PC-9 (cell line): ENCODE measurements at places on chromosomes 7 and 10.

- H3K36me3 ChIP-seq = no peaks in the 10 kb centered on the region
- peak overlapping the region; percentile 47; the same call in 1 of the 2 replicates for H3K4me3 ChIP-seq
- peak; percentile 87 for DNase-seq
- peak overlapping the region; percentile 69 for H3K27ac ChIP-seq
- H3K4me1 ChIP-seq = peaks cover 5% of the 10 kb centered on the region; the same call in 1 of the 2 replicates
Measured at GRCh38 chr10:52499281-52499680, 185.2 kb downstream of the DKK1 start.

- no peak for DNase-seq
- H3K27ac ChIP-seq = no peak overlapping the region
- no peaks in the 10 kb centered on the region for H3K4me1 ChIP-seq
- no peaks in the 10 kb centered on the region for H3K27me3 ChIP-seq
- no peak overlapping the region for H3K4me3 ChIP-seq
Measured at GRCh38 chr7:1899196-1899595, 229.1 kb downstream of the ELFN1 start.

DNA sequence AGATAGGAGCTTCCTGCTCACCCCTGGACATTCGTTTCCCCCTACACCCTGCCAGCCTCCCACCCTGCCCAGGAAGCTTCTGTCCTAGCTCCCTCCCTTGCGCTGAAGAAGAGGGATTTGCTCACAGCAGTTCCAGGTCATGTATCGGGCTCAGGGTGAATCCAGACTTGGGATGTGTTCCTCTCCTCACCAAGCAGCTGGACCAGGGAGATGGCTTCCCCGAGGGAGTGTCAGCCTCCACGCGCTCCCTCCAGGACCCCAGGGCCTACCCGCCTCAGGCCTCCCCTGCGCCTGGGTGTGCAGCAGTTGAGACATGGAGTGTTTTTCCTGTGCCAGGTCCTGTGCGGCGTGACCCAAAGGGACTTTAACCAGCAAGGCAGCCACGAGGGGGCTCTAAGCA is 435.6 kb upstream of the FOXK1 start:
- H3K4me3 ChIP-seq = no peak overlapping the region
- DNase-seq = no peak
- peaks cover 63% of the 10 kb centered on the region for H3K27me3 ChIP-seq
- H3K27ac ChIP-seq = no peak overlapping the region
- no peaks in the 10 kb centered on the region for H3K4me1 ChIP-seq

DNA sequence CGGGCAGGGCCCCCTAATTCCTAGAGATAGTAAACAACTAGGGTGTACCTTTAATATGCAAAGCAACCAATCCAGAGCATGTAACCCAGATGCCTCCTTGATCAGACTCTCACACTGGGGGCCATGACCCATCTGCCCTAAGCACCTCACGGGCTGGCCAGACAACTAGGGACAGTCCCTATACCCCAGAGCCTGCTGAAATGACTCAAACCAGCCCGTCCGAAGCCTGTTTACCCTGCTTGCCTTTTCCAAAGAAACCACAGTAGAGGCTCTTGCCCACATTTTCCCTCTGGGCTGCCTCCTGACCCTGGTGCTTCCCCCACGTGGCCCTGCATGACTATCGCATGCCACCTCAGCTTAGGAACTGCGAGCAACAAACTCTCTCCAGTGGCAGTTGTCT is 46.2 kb downstream of the RGS10 start:
- H3K27me3 ChIP-seq = no peaks in the 10 kb centered on the region
- H3K36me3 ChIP-seq = no peaks in the 10 kb centered on the region
- H3K4me1 ChIP-seq = no peaks in the 10 kb centered on the region
- H3K4me3 ChIP-seq = no peak overlapping the region
- H3K27ac ChIP-seq = no peak overlapping the region
- DNase-seq = no peak

GRCh38 chr10:51501396-51501795 is 198.0 kb downstream of the CSTF2T start:
- DNase-seq = no peak
- no peaks in the 10 kb centered on the region for H3K4me1 ChIP-seq
- no peaks in the 10 kb centered on the region for H3K36me3 ChIP-seq
- H3K27me3 ChIP-seq = no peaks in the 10 kb centered on the region
- no peak overlapping the region for H3K4me3 ChIP-seq

DNA sequence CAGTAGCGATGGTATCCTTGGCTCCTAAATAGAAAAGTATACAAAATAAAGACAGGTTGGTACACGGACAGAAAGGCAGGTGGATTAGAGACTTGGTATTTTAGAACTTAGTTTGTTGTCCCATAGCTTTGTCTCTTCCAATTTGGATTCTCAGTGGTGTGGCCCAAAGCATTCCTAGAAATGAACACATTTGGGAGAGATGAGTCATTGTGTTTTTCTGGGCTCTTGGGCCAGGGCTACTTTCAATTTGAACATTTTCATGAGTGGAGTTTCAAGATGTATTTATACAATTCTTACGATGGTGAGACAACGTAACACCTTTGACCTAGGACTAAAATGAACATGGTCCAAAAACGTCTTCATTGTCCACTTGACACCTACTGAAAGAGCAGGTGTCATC is 225.1 kb upstream of the YAE1 start:
- peaks cover 40% of the 10 kb centered on the region for H3K27me3 ChIP-seq
- no peak overlapping the region for H3K4me3 ChIP-seq
- no peaks in the 10 kb centered on the region for H3K4me1 ChIP-seq
- DNase-seq = no peak

GRCh38 chr10:113020838-113021237 is 70.8 kb downstream of the TCF7L2 start:
- DNase-seq = no peak
- H3K4me1 ChIP-seq = no peaks in the 10 kb centered on the region
- no peak overlapping the region for H3K4me3 ChIP-seq

GRCh38 chr10:36256166-36256565 is 614.1 kb upstream of the FZD8 start:
- DNase-seq = no peak
- H3K4me3 ChIP-seq = no peak overlapping the region
- H3K4me1 ChIP-seq = no peaks in the 10 kb centered on the region
- H3K36me3 ChIP-seq = no peaks in the 10 kb centered on the region

- no peaks in the 10 kb centered on the region for H3K4me1 ChIP-seq
- no peak overlapping the region for H3K27ac ChIP-seq
- DNase-seq = no peak
- H3K4me3 ChIP-seq = no peak overlapping the region
Measured at GRCh38 chr10:130189608-130190054, 53.4 kb downstream of the GLRX3 start.

DNA sequence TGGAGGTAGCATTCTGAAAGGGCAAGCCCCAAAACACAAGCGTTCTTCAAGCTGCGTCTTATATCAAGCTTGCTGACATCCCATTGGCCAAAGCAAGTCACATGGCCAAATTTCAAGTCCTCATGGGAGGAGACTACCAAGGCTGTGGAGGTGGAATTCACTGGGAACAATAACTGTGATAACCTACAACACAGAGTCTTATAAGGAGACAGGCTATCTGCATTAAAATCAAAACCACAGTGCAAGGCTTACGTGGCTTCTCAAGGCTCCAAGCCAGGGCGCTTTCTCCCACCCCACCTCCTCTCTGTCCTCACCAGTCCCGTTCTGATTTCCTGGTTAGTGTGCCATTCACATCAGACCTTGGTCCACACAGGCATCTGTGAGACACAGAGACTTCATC is 39.4 kb downstream of the ADRB1 start:
- no peaks in the 10 kb centered on the region; the same call in 1 of the 2 replicates for H3K4me1 ChIP-seq
- no peaks in the 10 kb centered on the region for H3K36me3 ChIP-seq
- H3K27ac ChIP-seq = no peak overlapping the region
- H3K4me3 ChIP-seq = no peak overlapping the region

- H3K4me3 ChIP-seq = no peak overlapping the region
- no peaks in the 10 kb centered on the region for H3K4me1 ChIP-seq
- H3K27ac ChIP-seq = no peak overlapping the region
- H3K36me3 ChIP-seq = no peaks in the 10 kb centered on the region
- DNase-seq = no peak
Measured at GRCh38 chr10:91575044-91575610, 57.7 kb downstream of the PPP1R3C start.

- H3K4me1 ChIP-seq = peaks cover 80% of the 10 kb centered on the region
- H3K36me3 ChIP-seq = no peaks in the 10 kb centered on the region
- no peaks in the 10 kb centered on the region for H3K27me3 ChIP-seq
- no peak overlapping the region for H3K27ac ChIP-seq
- no peak for DNase-seq
Measured at GRCh38 chr7:92231-92674, 100.1 kb upstream of the FAM20C start.

- H3K27ac ChIP-seq = no peak overlapping the region
- no peaks in the 10 kb centered on the region for H3K27me3 ChIP-seq
- peaks cover 64% of the 10 kb centered on the region for H3K36me3 ChIP-seq
- no peak overlapping the region for H3K4me3 ChIP-seq
- no peak for DNase-seq
- no peaks in the 10 kb centered on the region for H3K4me1 ChIP-seq
Measured at GRCh38 chr7:6026820-6027311, 4.3 kb upstream of the ANKRD61 start.

DNA sequence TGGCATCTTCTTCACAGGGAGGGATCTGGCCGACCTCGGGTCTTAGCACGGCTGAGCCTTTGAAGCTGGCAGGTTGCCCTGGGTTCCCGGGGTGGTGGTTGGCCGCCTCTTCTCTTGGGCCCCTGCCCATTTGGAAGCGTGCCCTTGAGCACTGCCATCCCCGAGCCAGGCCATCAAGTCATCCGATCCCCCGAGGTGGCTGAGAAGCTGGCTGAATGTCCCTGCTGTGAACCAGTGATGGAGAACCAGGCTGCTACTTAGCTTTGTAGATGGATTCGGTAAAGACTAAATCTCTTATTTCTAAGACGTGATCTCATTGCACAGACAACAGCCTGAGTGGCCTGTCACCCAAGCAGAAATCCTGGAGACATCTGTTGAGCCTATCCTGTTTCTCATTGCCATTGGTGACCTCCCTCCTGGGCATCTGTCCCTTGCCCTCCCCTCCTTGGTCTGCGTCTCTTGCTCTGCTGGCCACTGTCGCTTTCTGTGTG is 74.3 kb downstream of the GRK5 start:
- no peaks in the 10 kb centered on the region for H3K27me3 ChIP-seq
- no peak overlapping the region for H3K4me3 ChIP-seq
- H3K4me1 ChIP-seq = no peaks in the 10 kb centered on the region
- no peaks in the 10 kb centered on the region for H3K36me3 ChIP-seq
- H3K27ac ChIP-seq = no peak overlapping the region

DNA sequence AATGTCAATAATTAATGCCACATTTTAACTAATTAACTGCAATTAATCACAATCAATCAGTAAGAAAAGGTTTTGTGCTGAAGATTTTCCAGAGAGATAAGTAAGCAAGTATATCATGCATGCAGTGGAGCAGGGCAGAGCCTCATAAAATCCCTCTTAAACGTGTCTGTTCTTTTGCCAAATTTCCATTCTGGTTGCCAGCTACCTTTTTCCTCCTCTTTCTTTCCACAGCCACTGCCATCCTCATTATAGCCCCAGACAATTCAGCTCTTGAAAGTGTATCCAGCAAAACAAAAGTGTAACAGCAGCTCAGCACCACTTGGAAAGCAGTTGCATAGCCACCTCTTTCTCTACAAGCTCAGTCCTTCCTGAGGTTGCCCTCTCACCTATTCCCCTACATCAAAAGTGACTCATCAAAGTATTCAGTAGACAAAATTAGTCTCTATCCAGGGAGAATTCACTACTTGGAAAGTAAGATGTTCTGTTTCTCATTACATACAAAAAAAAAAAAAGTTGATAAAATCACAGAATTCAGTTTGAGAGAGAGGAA is 26.9 kb upstream of the EPHB6 start:
- peaks cover 40% of the 10 kb centered on the region for H3K4me1 ChIP-seq
- no peaks in the 10 kb centered on the region for H3K27me3 ChIP-seq
- H3K36me3 ChIP-seq = peaks cover 6% of the 10 kb centered on the region; the same call in 1 of the 2 replicates

DNA sequence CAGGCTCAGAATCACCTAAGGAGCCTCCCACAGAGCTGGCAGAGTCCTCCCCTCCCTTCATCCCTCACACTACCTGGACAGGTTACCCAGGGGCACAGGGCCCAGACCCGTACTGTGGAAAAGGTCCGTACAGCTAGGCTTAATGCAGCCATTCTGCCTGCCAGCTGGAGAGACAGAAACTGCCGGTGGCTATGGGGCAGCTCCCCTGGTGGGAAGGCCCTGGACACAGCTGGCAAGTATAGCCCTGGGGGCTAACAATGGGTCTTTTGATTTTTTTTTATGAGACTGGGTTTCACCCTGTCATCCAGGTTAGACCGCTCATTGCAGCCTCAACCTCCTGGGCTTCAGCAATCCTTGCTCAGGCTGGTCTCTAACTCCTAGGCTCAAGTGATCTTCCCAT is 68.3 kb downstream of the GNA12 start:
- DNase-seq = no peak
- peaks cover 69% of the 10 kb centered on the region for H3K4me1 ChIP-seq

GRCh38 chr7:92748495-92748894 is 87.9 kb downstream of the CDK6 start:
- peaks cover 21% of the 10 kb centered on the region for H3K4me1 ChIP-seq
- no peaks in the 10 kb centered on the region for H3K36me3 ChIP-seq
- no peak overlapping the region for H3K4me3 ChIP-seq
- no peaks in the 10 kb centered on the region for H3K27me3 ChIP-seq

DNA sequence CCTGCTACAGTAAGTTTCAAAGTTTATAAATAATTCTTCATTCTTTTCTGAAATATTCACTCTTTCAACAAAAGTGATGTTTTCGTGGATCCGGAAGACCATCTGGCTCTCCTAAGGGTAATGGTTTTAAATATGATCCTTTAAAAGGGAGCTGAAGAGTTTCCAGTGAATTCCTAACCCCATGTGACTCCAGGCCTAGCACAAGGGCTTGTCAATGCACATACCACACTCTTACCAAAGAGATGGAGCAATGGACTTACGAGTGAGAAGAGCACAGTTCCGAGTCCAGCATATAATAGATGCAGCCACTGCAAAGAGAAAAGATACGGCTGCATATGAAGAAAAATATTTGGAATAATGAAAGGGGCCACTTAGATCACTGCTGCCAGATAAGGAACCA is 32.1 kb upstream of the GATAD1 start:
- DNase-seq = no peak
- no peak overlapping the region for H3K4me3 ChIP-seq
- H3K27ac ChIP-seq = no peak overlapping the region

GRCh38 chr10:22711373-22711772 is 3.0 kb downstream of the PIP4K2A start:
- H3K4me1 ChIP-seq = peaks cover 12% of the 10 kb centered on the region
- no peaks in the 10 kb centered on the region for H3K27me3 ChIP-seq
- no peaks in the 10 kb centered on the region for H3K36me3 ChIP-seq
- no peak overlapping the region for H3K27ac ChIP-seq
- no peak for DNase-seq
- no peak overlapping the region for H3K4me3 ChIP-seq

GRCh38 chr10:29259498-29259897 is 29.4 kb upstream of the LYZL1 start:
- H3K36me3 ChIP-seq = no peaks in the 10 kb centered on the region
- H3K4me1 ChIP-seq = peaks cover 35% of the 10 kb centered on the region
- H3K27me3 ChIP-seq = no peaks in the 10 kb centered on the region
- H3K27ac ChIP-seq = no peak overlapping the region

GRCh38 chr7:138819625-138820024 is 21.6 kb upstream of the ATP6V0A4 start:
- no peak overlapping the region for H3K27ac ChIP-seq
- no peaks in the 10 kb centered on the region for H3K27me3 ChIP-seq

GRCh38 chr7:129778770-129779601 is 167.5 kb downstream of the NRF1 start:
- H3K4me1 ChIP-seq = peaks cover 21% of the 10 kb centered on the region
- peak; percentile 48 for DNase-seq
- H3K27me3 ChIP-seq = no peaks in the 10 kb centered on the region
- H3K27ac ChIP-seq = peak overlapping the region; percentile 61
- H3K4me3 ChIP-seq = peak overlapping the region; percentile 85
- no peaks in the 10 kb centered on the region for H3K36me3 ChIP-seq
